ENCODE measurements at places on chromosomes 16 and 17.
A peak's percentile ranks its signal among the peaks of the same experiment; 100 is the strongest.

DNA sequence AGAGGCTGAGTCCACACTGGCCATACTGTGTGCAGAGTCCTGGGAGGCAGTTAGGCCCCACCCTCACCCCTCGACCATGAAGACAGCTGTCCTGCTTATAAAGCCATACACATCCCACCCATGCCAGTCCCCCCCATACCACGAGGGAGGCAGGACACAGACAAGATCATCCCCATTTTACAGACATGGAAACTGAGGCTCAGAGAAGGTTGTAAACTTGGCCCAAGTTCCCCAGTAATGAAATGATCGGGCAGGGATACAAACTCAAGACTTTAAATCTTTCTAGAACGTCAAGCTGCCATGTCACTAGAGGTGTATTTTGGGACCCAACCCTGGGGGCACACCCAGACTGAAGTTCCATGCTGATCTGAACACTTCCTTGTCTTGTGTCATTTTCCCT lies 16.5 kb downstream of the HID1 start:
- no peak for DNase-seq

DNA sequence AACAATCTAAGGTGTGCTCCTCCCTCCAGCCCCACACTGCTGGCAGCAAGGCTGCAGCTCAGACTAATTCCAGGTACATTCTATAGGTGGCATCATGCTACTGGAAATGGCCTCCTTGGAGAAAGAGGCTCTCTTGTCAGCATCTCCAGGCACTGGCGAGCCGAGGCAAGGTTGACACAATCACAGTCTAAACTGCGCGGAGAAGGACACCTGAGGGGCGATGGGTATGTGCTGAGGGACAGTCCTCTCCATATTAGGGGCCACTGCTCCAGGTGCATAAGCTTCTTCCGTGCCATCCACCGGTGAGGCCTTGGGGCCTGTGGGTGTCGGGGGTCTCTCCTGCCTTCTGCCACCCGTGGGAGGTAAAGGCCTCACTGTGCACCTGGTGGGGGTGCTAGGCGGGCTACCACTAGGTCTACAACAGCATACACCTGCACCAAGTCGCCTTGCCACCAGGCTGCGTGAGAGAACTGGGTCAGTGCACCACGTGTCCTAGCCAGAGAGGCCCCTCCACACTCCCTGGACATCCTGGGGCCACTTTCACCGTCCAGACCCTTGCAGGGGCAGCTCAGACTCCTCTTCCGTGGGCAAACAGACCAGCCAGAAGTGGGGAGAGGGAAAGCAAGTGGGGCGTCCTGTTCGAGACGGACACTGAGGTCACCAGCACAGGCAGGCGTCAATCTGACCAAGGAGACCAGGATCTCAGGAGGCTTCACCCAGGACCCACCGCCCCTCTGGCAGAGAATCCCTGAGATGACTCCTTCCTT lies 12.1 kb upstream of the CBX8 start:
- peak; percentile 56 for DNase-seq

- no peak for DNase-seq
Observed at GRCh38 chr17:2267354-2267753, 36.2 kb downstream of the SMG6 start.

GRCh38 chr16:87044032-87044382 lies 273.2 kb downstream of the C16orf95 start:
- no peak for DNase-seq

- no peak for DNase-seq
Observed at GRCh38 chr17:70535986-70536385, 366.7 kb downstream of the KCNJ2 start.

All from NCI-H460 (cell line).